ENCODE measurements at places on chromosomes 16 and 17.

DNA sequence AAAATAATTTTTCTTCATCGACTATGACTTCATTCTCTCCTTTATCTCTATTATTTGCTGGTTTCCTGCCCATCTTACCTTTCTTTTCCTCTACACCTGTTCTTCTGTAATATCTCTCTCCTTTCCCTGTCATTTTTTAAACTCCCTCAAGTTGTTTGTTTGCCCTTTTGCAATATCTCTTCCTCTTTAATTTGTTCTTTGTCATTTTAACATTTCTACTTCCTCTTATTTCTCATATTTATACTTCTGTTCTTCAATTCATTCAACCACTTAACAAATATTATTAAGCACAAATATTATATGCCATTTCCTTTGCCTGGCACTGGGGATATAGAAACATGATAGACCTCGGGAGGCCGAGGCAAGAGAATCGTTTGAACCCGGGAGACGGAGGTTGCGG lies 22.6 kb downstream of the MAP3K3 start:
- no peak for DNase-seq

DNA sequence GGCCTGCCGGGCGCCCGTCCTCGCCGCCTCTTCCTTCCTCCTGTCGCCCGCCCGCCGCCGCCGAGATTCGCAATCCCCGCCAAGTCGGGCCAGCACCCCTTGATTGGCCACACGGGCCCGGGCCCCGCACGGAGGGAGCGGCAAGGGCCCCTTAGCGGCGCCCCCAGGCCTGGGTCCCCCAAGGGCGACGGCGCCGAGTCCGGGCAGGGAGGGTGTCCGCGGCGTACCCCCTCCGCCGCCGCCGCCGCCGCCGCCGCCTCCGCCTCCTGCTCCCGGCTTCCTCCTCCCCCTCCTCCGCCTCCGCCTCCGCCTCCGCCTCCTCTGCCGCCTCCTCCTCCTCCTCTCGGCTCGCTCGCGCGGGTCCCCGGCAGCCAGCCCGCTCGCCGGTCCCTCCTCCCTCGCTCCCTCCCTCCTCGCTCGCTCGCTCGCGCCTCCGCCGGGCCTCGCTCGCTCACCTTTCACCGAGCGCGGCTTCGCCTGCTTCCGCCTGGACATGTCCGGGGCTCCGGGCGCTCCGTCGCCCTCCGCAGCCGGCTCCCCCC lies 561 bp downstream of the ZNF423 start:
- no peak for DNase-seq

DNA sequence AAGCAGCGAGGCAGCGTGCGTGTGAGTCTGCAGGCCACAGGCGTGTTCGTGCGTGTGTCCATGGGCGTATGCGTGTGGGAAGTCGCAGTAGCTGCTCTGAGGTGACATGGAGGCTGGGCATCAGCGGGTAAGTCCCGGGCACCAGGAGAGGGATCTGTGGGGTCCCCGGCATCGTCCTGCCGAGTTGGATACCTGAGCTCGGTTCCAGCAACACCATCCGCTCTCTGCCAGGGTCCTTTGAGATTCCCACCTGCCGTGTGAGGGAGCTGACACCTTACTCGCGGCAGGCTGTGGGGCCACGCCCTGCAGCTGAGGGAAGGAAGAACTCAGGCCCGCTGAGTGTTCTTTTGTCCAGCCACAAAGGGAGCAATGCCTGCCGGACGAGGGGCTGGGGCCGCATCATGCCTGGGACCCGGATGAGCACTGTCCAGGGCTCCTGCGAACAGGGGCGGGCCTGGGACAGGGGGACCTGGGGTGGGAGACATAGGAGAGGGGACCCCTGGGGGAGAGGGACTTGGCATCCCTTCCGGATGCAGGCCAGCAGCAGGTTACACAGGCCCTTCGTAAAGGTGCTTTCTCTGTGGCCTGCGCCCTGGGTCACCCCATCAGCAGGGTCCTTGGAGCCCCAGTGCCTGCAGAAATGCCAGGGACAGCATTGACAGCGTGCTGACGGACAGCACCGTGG lies 5.0 kb upstream of the SNAI3 start:
- no peak for DNase-seq

DNA sequence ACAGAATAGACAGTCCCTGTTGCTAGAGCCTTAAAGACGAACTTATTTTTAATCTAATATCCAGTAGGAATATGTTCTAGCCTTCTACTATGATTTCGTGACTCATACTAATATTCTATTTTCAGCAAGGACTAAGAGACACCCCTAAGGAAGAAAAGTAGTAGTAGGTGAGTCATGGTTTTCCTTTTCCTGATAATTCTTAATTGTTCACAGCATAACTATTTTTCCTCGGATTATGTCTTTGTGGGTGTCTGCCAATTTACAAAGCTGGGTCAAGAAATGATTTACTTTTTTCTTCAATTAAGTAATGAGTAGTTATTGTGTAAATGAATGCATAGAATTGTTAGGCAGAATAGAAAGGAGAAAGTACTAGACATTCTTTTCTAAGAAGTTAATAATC lies 292.2 kb downstream of the TOX3 start:
- DNase-seq, result no peak

DNA sequence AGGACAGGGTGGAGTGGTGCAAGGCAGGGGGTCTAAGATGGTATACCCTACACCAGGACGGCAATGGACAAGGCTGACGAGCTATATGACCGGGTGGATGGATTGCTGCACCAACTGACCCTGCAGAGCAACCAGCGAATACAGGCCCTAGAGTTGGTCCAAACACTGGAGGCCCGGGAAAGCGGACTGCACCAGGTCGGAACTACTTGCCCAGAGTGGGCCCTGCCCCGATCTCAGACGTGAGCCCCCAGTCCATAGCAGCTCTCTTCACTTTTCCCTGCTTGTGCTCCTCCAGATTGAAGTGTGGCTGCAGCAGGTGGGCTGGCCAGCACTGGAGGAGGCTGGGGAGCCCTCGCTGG lies 3.1 kb downstream of the PLEKHG4 start:
- no peak for DNase-seq

DNA sequence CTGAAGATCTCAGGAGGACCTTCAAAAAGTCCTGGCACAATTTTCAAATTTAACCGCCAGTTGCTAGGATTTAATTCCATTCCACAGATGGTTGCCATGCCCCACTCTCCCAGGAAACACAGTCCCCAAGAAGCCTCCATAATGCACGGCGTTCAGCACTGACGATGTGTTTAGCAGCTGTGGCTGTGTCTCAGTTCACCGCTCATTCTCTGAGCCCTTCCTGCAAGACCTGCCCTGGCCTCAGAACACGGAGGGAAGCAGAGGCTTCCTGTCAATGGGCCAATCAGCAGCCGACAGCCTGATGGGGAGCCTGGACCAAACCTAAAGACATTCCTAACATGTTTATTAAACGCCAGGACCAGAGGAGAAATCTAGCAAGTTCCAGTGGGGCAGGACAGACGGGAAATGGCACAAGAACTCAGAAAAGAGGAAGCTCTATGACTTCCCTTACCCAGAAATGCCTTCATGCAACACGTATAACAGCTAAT lies 4.9 kb downstream of the MYLK3 start:
- no peak for DNase-seq

DNA sequence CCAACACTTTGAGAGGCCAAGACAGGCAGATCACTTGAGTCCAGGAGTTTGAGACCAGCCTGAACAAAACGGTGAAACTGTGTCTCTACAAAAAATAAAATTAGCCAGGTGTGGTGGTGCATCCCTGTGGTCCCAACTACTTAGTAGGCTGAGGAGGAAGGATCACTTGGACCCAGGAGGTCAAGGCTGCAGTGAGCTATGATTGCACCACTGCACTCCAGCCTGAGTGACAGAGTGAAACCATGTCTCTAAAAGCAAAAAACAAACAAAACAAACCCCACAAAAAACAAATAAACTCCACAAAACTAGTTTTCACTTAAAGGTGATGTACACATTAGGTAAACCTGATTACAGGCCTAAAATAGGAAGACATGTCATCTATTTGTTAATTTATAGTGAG lies 40.3 kb downstream of the MARVELD3 start:
- DNase-seq, result no peak

DNA sequence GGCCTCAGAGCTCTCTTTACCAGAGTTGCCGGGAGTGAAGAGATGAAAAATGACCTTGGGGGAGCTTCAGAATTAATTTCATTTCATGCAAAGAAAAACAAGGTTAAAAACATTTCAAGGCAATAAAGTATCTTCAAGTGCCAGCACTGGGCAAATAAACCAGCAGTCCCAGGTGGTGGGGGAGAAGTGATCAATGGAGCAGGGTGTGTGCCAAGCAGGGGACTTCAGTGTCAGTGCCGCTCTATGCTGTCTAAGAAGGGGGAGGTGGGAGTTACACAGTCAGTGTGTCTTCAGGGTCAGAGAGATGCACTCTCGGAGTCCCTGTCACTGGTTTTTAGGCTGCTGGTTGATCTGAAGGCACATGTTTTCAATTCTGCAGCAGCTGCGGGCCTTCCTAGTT lies 57.2 kb upstream of the MGAT5B start:
- no peak for DNase-seq

DNA sequence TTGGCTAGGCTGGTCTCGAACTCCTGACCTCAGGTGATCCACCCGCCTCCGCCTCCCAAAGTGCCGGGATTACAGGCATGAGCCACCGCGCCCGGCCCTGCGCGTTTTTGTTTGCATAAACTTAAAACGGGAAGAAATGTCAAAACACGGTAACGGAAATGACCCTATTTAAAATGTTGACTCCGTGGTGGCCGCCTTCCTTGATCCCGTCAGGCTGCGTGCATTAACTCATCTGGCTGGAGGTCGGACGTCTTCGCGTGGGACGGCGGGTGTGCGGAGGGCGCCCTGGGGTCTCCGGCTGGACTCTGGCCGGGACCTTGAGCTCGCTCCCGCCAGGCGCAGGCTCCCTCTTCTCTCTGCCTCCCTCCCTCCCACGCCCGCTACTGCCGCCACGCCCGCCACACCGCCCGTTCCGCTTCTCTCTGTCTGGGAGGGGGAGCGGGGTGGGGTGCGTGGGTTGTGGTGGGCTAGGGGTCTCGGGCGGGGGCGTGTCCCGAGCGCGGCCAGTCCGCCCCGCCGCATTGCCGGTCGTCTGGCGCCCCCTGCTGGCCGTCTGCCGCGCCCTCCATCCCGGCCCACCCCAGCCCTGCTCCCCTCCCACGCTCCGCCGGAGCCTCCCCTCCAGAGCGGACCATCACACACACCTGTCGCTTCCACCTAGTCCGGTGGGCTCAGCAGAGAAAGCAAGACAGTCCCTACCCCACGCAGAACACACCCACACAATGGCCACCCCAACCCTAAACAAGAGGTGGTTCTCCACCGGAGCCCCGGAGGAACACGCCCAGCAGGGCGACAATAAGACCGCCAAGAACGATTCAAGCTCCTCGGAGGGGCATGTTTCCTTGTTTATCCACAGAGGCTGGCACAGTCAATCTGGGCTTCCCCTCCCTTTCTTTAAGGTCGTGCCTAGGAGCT lies 1.2 kb upstream of the CCDC42 start:
- peak; percentile 79 for DNase-seq

GRCh38 chr17:78316115-78316866 lies 43.6 kb downstream of the SOCS3 start:
- DNase-seq, result no peak

DNA sequence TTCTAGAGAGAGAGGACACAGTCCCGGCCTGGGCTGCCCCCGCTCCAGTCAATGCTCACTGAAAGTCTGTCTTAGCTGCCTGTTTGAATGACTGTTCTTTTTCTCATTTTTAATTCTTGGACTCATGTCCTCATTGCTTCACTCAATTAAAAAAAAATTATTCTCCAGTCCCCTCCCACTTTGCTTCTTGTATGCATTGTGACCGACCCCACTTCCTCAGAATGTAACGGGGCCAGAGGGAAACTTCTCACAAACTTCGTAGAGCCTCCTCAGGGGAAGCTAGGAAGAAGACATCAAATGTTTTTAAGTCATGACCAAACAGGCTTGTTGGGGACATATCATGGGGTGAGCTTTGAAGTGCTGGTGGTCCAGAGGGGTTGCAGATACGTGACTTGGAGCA lies 113.2 kb downstream of the CCDC182 start:
- DNase-seq, result no peak

DNA sequence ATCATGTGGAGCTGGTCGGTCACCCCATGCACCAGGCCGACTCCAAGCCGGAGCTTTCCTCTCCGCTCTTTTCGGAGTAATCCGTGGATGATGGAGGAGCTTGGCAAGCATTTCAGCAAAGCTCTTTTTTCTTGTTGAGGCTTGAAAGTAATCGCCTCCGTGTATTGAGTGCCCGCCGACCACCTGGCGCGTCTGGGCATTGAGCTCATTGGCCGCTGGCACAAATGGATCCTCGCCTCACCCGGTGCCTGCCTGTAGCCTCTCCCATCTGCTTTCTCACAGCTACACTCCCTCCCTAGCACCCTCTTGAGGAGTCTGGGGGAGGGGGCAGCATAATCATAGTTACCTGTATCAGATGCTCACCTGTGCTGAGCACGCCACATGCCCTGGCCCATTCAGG lies 148.9 kb downstream of the CMIP start:
- DNase-seq, result no peak

DNA sequence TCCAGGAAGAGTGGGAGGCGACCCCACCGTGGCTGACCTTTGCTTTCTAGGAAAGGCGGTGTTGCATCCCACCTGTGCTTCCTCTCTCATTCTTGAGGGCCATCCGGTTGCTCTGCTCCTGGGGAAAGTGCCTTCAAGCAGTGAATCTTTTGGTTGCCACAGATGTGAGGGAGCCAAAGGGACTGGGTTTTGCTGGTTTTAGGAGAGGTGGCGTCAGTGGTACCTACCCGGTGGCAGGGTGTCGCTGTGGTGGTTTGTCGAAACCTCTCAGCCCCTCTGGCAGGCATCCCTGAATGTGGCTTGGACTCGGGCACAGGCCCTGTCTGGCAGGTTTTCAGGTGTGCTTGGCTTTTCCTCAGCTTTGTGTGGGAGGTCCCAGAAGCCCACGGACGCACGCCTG lies 611.5 kb downstream of the KCNJ18 start:
- DNase-seq, result no peak

DNA sequence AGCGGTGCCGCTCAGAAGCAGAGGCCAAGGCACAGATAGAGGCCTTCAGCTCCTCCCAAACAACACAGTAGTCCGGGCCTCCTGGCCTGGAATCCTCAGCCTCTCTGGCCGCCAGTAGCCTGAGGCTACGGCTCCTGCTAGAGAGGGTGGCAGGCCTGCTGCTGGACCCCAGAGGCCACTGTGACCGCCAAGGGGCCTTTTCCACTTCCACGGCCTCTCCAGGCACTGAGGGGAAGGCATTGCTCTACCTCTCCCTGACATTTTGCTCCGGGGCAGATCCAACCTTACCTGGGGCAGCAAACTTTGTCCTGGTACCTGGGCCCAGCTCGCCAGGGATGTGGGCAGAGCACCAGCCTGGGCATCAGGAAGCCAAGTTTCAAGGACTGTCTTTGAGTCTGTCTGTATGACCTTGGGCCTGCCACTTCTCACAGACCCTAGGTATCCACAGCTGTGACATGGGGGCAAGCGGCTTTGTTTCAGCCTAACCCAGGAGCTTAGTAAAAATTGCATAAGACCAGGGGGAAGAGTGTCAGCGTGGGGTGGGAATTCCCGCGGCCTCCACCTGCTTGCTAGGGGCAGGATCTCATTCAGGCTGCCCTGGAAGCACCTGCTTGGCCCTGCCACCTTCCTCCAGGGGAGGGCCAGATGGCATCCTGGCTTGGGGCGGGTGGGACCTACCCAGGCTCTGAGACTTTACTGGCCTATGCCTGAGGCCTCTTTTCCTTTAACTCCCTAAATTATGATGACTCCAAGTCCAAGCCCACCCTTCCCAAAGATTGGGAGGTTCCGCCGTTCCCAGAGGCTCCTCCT lies 33.2 kb downstream of the ADGRG5 start:
- no peak for DNase-seq

Data from activated CD4-positive, alpha-beta T cell treated with anti-CD3 and anti-CD28 coated beads for 24 hours (primary cell).